ENCODE measurements at places on chromosomes 5 and 9.
A peak's percentile ranks its signal among the peaks of the same experiment; 100 is the strongest.

DNA sequence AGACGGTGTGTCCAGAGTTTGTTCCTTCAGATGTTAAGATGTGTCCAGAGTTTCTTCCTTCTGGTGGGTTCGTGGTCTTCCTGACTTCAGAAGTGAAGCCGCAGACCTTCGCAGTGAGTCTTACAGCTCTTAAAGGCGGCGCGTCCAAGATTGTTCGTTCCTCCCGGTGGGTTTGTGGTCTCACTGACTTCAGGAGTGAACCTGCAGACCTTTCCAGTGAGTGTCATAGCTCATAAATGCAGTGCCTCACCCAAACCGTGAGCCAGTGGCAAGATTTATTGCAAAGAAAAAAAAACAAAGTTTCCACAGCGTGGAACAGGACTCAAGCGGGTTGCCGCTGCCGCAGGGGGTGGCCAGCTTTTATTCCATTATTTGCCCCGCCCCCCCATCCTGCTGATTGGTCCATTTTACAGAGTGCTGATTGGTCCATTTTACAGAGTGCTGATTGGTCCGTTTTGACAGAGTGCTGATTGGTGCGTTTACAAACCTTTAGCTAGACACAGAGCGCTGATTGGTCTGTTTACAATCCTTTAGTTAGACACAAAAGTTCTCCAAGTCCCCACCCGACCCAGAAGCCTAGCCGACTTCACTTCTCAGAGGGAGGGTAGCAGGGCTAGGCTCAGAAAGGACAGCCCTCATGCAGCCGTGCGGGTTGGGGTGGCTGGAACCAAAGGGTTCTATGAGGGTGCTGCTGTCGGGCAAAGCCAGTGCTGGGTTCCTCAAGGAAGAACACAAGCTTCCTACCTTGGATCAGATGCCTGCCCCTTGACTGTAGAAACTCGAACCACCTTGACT lies 9.1 kb upstream of the RNF130 start:
- DNase-seq: no peak

- DNase-seq: peak; percentile 35
Measured at GRCh38 chr5:36240779-36241630, 720 bp downstream of the NADK2 start.

GRCh38 chr9:31185831-31186230 lies 1198.6 kb upstream of the ACO1 start:
- DNase-seq: no peak

DNA sequence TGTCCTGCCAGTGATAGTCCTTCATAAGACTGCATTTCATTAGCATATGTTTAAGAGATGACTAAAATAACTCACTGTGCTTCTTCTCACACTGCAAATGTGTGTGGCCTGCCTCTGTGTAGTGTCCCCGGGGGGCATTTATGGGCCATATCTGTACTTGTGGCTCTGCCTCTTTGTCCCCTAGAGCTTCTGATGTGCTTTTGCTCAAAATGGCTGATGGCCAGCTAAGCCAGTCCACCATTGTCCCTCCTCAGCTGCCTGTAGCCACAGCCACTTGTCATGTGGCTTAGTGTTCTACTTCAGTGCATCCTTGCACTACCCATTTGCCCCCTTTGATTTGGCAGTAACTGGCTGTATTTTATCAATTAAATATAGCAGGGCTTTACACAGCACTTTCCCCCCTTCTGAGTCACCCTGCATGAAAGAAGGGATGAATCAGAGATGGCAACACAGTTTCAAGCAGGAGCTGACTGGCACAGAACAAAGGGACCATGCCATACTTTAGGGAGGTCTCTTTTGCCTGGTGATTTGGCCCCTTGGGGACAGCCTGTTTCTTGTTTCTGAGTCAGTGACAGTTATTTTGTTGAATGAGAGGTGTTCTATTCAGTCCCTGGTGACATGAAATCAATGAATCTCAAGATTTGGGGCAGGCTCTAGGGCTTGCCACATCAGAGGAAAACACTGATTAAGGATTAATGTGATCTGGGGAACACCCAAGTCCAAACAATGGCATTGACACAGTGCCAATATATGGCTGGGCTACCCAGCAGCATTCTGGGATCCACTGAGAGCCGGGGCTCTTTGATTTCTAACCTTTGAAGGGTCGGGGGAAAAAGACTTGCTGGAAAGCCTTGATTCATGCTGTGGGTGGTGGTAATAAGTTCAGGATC lies 245.5 kb downstream of the SMARCA2 start:
- DNase-seq: no peak

DNA sequence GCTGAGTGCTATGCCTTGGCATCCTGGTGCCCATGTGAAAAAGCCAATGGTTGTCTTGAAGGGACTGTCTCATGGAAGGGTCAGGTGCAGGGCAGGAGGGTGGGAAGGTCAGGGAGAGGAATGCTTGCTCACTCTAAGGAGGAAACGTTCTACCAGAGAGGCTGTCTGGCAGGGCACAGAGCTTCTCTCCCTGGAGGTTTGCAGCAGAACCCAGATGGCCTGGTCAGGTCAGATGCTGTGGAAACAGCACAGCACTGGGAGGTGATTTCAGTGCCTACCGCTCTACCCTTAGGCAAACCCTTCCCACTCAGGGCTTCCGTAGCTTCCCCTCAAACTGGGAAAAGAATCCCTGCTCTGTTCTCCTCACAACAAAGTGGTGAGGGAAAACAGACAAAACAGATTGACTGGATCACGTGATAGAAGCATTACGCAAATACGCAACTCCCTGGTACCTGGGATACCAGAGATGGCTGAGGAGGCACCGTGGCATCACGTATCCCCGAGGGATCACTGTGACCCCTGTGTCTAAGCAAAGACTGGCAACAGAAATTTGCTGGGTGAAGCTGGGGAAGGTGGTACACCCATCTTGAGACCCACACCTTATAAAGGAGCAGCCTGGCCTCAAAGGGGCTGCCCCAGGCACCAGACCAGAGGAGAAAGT lies 3.9 kb upstream of the MGAT1 start:
- DNase-seq: no peak

DNA sequence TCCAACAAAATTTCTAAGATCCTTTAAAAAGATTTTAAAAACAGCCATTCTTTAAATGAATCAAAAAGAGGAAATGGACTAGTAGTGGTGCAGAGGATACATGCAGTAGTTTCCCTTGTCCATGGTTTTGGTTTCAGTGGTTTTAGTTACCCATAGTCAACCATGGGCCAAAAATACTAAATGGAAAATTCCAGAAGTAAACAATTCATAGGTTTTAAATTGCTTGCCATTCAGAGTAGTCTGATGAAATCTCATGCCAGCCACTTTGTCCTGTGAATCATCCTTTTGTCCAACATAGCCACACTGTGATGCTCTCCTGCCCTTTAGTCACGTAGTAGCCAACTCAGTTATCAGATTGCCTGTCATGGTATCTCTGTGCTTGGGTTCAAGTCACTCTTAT lies 286.1 kb downstream of the ANXA1 start:
- no peak for DNase-seq

GRCh38 chr5:106185661-106186081 lies 1485.1 kb downstream of the EFNA5 start:
- no peak for DNase-seq

DNA sequence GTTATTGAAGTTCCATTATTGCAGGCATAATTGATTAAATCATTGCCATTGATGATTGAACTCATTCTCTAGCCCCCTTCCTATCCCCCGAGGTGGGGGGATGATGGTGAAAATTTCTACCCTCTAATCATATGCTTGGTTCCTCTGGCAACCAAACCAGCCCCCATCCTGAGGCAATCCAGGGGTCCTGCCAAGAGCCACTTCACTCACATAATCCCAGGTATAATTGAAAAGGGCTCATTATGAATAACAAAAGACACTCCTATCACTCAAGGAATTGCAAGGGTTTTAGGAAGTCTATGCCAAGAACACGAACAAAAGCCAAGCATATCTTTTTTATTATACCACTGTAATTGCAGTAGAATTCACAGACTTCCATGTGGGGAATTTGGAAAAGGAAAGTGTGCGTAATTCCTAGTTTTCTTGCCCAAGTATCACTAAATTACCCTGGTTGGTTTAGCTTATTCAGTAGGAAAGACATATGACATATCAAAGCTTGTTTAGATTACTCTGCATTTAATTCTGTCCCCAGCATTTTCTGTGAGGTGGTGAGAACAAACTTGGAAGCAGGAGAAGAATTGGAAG lies 130.7 kb upstream of the TAF11L2 start:
- no peak for DNase-seq

- no peak for DNase-seq
Measured at GRCh38 chr5:29878599-29878998, 1314.9 kb upstream of the CDH6 start.

DNA sequence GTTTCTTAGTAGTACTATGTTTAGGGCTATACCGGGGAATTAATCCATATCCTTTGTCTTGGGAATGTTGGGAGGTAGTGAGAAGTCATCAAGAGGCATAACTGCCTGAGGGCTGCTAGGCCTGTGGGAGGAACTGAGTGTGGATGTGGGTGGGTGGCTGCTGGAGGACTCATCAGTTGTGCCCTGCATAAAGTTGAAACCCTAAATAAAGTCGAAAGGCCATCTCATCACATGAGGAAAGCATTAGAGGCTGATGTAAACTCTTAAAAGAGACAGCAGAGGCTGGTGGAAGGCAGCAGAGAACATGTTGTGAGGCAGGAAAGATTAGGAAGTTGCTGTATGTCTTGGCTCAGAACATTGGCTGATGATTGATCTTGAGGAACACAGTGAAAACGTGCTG lies 143.8 kb downstream of the MAST4 start:
- no peak for DNase-seq

- no peak for DNase-seq
Measured at GRCh38 chr5:154784856-154785255, 29.7 kb downstream of the LARP1 start.

DNA sequence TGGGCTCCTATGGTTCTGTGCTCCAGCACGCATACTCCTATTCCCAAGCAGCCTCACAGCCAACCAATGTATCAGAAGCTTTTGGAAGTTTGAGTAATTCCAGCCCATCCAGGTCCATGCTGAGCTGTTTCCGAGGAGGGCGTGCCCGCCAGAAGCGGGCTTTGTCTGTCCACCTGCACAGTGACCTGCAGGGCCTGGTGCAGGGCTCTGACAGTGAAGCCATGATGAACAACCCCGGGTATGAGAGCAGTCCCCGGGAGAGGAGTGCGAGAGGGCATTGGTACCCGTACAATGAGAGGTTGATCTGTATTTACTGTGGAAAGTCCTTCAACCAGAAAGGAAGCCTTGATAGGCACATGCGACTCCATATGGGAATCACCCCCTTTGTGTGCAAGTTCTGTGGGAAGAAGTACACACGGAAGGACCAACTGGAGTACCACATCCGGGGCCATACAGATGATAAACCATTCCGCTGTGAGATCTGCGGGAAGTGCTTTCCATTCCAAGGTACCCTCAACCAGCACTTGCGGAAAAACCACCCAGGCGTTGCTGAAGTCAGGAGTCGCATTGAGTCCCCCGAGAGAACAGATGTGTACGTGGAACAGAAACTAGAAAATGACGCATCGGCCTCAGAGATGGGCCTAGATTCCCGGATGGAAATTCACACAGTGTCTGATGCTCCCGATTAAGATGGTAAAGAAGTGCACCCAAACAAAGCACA lies 19.9 kb downstream of the ZBTB34 start:
- no peak for DNase-seq

DNA sequence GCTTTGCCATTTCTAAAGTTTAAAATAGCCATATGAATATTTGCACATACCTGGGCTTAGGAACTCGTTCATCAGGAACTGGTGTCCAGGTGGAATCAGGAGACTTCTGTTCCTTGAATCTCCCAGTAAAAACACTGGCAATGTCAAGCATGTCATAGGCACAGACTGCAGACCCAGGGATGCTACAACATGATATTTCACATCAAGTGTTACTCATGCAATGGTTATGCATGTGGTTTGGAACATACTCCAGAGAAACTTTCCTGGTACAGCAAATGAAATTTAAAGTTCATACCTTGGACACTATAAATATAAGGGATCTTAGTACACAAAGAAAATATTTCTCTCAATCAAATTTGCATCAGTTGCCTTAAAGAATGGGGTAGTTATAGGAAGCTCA lies 92.2 kb downstream of the SEMA6A start:
- no peak for DNase-seq
